ENCODE measurements at places on chromosomes 7 and 10. TPM values are rescaled to one million over a fixed set of nuclear protein-coding genes. Genes with fewer than 3 reads are reported as not detected.

- peak; percentile 89 for DNase-seq
Observed at GRCh38 chr10:4939224-4940072, 23.8 kb upstream of the AKR1C1 start.

GRCh38 chr10:80356989-80357850 lies 639 bp downstream of the DYDC2 start:
- no peak for DNase-seq

DNA sequence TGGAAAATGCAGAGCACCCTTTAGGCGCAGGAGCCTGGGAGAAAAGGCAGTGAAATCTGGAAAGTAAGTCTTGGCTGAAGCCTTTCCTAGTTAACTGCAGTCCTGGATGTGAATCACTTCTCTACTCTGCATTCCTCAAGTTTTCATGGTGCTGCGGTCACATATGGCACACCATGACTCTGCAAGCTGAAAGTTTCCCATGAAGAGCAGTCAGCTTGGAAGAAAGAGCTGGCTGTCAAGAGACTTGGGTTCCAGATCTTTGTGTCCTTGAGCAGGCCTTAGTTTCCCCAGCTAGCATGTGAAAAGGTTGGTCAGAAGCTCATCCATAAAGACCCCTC lies 548.3 kb downstream of the SORCS3 start:
- DNase-seq, result peak; percentile 56

GRK5 gene
- total RNA-seq, result 0.20 TPM

TYW1B gene
- 0.78 TPM for total RNA-seq

GRCh38 chr7:131124001-131124629 lies 203.6 kb upstream of the MKLN1 start:
- DNase-seq, result no peak

Measured in Caki2 (cell line).